B cell (primary cell): ENCODE measurements at places on chromosomes 1 and 21.

GRCh38 chr1:36760081-36760480, 274.2 kb downstream of the GRIK3 start:
- DNase-seq, result no peak

DNA sequence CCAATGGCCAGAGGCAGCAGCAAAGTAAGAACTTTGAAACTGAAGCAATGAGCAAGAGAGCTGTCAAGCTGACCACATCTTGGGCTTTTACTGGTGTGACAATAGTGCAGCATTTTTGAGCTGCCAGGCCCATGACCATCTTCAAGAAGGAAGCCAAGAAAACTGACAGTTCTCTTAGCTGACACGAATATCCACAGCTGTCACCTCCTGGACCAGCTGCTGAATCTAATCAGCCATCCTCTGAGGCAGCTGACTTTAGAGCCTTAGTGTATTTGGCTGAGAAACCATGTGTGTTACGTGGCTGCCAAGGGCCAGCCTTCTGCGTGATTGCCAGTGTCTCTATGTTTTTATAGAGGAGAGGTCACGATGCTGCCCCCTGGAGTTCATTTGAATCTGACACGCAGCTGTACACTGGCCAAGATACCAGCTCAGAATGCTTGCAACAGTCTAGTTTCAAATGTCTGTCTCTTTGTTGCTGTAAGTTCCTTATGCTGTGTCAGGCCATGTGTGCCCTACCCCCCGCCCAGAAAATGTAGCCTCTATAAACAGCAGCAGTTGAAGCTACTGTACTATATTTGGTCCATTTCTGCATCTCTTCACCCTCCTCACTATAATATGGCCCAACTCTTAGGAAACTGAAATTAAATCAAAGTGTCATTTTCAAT, 39.7 kb downstream of the PALMD start:
- peak; percentile 31 for DNase-seq

GRCh38 chr1:219445864-219446263, 167.0 kb downstream of the ZC3H11B start:
- DNase-seq, result no peak

- DNase-seq, result no peak
These were observed 74.6 kb downstream of the ZNF648 start for GRCh38 chr1:181986907-181987305.

GRCh38 chr1:17181781-17182464, 23.0 kb upstream of the PADI1 start:
- no peak for DNase-seq

GRCh38 chr1:217017165-217017564, 293.9 kb upstream of the ESRRG start:
- no peak for DNase-seq

DNA sequence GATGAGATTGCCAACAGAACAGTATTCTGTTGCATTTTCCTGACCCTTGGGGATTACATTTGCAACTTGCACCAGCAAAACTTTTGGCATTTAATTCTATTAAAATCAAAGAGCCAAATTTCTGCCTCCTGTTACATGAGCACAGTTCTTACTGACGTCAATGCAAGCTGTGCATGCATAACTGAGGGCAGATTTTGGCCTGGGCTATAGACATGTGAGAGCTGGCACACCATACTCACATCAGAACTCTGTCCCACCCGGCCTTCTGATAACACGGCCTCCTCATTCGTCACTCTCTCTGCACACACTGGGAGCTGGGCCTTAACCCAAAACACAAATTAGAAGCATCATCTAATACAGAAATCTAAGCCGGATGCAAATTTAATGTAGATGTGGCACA, 31.5 kb downstream of the PAPPA2 start:
- no peak for DNase-seq

GRCh38 chr1:38651669-38652068, 207.9 kb downstream of the RRAGC start:
- no peak for DNase-seq

DNA sequence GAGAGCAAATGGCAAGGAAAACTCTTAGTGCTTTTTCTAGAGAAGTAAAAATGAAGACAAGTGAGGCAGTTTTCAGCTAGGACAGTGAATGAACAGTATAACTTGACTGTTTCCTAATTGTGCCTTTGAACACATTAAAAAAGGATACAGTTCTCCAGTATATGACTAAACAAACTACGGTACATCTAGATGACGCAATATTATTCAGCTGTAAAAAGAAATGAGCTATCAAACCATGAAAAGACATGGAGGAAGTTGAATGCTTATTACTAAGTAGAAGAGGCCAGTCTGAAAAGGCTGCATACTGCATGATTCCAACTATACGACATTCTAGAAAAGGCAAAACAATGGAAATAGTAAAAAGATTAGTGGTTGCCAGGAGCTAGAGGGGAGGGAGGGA, 206.3 kb downstream of the SIPA1L2 start:
- no peak for DNase-seq

- DNase-seq, result no peak
These were observed at the start of gene USH2A for GRCh38 chr1:216422821-216423520. Gene USH2A, minus strand, starts transcription at chr1:216423448. Its CDS starts 1,112 bp downstream, at chr1:216422336.

- peak; percentile 83 for DNase-seq
These were observed 37.4 kb downstream of the TRIT1 start for GRCh38 chr1:39845569-39846566.

DNA sequence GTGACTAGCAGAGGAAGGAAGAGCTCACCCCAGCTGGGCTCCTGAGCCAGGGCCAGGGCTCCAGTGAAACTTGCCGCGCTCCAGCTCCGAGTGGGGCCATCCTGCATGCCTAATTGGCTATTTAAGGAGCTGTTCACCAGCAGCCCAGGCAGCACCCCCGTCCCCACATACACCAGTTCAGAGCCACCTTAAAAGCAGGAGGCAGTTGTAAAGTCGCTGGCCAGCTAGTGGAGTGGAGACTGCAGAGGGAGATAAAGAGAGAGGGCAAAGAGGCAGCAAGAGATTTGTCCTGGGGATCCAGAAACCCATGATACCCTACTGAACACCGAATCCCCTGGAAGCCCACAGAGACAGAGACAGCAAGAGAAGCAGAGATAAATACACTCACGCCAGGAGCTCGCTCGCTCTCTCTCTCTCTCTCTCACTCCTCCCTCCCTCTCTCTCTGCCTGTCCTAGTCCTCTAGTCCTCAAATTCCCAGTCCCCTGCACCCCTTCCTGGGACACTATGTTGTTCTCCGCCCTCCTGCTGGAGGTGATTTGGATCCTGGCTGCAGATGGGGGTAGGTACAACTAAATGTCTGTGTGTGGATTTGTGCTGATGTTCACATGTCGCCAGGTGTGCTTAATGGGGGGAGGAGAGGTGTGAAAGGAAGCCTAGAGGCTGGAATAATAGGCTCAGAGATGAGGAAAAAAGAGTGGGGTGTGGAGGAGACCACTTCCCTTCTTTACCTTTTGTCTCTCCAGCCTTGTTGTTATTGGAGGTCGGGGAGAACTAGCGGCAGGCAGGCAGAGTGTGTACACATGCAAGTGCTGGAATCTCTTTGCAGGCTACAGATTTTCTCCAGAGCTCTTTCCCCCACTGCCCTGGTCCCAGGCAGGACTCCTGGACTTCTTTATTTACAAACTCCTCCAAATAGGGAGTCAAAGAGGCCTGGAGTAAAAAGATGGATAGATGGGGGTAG, at the start of gene CA14:
CA14 (plus strand) TSS at position 151 of the 962 bp plus-strand sequence; CDS start at position 506, 355 bp downstream.
- DNase-seq, result no peak

DNA sequence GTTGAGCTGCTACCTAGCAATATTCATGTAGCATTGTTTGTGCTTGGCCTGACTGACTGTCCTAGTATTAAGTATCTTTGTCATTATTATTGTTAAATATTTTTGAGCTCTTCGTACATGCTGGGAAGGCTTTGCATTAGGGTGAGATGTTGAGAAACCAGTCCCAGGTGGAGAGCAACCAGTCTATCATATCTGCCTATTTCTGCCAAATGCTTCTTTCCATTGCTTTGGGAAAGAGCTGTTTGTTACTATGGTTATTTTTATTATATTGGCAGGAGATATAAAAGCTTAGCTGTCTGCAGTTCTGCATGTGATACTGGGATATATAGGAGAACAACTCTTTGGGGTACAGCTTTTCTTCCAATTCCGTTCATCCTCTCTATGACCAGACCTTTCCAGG, 85.1 kb downstream of the CLDN17 start:
- DNase-seq, result no peak

- DNase-seq, result no peak
These were observed 78.8 kb downstream of the FAM78B start for GRCh38 chr1:166087734-166088571.

DNA sequence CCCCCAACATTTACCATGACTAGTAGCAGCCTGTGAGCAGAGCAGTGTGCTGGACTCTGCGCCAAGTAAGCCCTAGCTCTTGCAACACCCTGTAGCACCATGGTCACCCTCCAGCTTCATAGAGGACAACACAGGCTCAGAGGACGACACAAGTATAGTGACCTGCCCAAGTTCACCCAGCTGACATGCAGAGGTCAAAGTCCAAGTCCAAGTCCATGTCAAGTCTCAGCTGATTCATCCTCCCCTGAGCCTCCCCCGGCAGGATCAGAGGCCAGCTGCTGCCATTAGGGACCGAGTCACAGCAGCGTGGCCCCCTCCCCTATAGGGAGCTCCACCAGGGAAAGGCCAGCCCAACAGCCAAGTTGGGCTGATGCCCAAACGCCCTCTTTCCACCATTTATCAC, 15.9 kb downstream of the SDC3 start:
- no peak for DNase-seq

GRCh38 chr1:174114788-174115448, 44.4 kb upstream of the RABGAP1L start:
- peak; percentile 63 for DNase-seq

- DNase-seq, result peak; percentile 78
These were observed 164.8 kb downstream of the PPIAL4G start for GRCh38 chr1:148318123-148318903.

DNA sequence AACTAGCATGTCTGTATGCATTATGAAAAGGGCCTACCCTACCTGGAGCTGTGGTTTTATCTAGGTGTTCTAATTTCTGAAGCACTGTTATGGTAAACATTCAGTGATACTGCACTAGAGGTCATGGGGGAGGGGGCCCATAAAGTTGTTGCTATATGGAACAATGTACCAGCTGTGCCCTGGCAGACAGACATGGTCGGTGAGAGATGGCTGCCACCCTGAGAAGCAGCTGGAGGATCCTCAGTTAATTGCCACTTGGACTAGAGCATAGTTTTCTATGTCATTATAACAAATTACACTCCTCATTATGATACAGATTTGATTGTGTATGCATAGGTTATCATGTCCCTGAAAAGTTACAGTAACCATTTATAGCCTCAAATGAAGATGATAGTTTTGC, 45.4 kb downstream of the ILDR2 start:
- DNase-seq, result no peak

DNA sequence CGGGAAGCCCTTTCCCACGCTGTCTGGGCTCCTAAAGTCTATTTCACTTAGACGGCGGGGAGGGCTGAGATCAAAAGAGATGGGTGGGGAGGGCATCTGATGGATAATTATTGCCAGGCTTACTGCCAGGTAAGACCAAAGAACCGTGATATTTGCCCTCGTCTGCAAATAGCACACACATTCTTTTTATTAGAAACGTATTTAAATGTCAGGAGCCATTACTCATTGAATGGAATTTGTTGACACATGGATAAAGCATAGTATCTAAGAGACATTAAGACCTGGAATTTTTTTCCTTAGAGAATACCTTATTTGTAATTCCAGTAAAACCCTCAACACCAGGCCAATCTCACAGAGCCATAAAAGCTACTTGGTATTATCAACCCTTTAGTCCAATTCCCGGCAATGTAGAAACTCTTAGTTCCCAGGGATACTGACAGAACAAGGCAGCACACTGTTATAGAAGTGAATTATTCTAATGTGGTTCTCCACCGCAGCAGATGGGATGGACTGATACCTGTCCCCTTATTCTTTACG, 10.6 kb downstream of the URB1 start:
- no peak for DNase-seq

DNA sequence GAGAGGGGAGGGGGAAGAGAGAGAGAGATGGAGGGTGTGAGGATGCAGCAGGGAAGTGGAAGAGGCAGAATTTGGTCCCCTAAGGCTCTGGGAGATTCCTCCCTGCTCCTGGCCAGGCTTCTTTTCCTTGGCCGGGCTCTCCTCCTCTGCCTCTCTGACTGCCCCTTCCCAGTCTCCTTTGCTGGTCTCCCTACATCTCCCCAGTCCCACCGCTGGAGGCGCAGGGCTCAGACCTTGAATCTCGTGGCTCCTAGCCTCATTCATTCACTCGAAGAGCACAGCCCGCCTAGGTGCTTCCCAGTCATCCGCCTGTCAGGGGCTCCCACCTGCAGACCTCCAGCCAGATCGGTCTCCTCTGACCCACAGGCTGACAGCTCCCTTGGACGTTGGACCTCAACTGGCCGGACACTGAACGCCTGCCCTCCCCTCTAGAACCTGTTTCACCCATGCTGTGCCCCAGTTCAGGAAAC, 76.5 kb downstream of the VWA5B1 start:
- DNase-seq, result no peak

DNA sequence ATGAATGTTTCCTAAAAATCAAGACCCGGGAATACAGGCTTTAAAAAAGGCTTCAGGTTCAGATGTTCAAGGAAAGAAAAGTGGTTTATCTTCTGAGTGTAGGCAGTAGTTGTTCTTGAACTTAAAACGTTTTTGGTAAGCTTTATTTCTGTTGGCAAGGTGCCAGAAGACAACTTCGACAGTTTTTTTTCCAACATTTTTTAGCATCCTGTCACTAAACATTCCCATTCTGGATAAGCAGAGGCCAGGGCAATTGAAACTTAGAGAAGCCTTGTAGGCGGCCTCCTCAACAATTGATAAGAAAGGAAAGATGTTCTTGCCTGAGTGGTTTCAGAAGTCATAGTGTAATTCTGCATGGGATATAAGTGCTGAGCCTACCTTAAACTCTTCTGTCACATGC, 66.7 kb downstream of the PATJ start:
- no peak for DNase-seq

DNA sequence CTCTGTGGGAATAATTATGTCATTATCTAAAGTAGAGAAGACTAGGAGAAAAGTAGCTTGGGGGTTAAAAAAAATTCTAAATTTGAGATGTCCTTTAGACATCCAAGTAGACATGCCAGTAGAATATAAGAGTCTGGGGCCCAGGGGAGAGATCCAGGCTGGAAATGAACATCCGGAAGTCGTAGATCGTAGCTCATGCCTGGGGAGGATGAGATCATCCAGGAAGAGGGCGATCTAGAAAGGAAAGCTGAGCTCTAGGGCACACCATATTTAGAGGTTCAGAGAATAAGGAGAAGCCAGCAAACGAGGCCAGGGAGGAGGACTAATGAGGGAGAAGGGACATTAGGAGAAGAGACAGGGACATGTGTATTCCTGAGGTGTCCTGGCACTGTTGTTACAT, 12.2 kb downstream of the NGF start:
- no peak for DNase-seq

GRCh38 chr1:18178111-18178510, 70.5 kb downstream of the IGSF21 start:
- DNase-seq, result peak; percentile 16

DNA sequence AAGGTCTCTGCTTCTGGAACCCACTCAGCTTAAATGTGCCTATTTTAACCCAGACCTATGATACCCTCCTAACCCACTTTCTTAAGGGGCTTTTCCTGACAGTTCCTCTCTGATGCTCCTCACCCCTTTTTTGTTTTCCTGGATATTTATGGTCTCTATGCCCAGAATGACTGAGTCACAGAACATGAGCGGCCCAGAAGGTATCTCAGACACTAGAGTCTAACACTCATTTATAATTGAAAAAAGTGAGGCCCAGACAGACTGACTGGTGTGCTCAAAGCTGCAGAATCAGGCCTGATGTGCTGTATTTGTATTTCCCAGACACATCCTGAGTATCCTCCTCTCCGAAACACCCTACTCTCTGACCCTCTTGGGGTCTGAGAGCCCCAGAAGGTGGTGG, 44.0 kb downstream of the LRRC71 start:
- no peak for DNase-seq
